Ecto neural progenitor cell (in vitro differentiated cells): ENCODE measurements at places on chromosomes 6 and 20.

GRCh38 chr6:127690588-127690987 is 113.6 kb downstream of the C6orf58 start:
- no peak for DNase-seq

GRCh38 chr6:135163440-135163738 is 17.7 kb upstream of the MYB start:
- DNase-seq: no peak

DNA sequence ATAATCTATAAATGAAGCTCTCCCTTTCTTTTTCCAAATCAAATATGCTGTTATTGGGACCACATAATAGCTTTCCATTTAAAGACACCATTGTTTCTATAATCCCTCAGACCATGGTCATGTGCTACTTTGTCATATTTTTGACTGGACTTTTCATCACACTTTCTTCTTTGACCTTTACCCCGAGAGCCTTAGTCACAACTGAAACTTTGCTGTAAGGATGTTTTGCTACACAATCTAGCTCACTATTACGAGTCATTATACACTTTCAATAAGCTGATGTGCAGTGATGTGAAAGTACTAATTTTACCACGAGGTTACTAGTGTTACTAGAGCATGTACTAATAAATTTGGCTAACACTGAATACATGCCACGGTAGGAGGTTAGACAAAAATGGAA is 367.2 kb upstream of the RUNX2 start:
- no peak for DNase-seq

DNA sequence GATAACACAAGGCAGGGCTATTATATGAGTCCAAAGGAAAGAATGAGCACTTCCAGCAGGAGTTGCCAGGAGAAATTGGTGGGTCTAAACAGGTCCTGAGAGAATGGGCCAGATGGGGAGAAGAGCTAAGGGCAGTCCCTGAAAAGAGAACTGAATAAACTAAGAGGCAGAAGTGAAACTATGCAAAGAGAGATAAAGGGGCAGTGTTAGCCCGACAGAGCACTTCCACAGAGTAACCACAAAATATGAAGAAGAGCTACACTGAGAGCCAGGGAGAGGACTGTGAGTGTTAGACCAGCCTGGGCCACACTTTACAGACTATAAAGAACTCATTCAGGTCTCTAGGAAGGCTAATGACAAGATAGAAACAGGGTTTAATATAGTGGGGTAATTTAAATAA is 43.8 kb downstream of the RALGAPA2 start:
- DNase-seq: no peak

- no peak for DNase-seq
Observed at GRCh38 chr6:83354747-83355146, 76.1 kb downstream of the ME1 start.

- no peak for DNase-seq
Observed at GRCh38 chr6:139752086-139752485, 377.6 kb upstream of the CITED2 start.
